ENCODE measurements at places on chromosomes 6 and 20.

GRCh38 chr6:137044366-137045221 is at the start of gene IL20RA:
Gene IL20RA (minus strand): TSS chr6:137044965. CDS start chr6:137044728, 237 bp downstream.
- DNase-seq = no peak

DNA sequence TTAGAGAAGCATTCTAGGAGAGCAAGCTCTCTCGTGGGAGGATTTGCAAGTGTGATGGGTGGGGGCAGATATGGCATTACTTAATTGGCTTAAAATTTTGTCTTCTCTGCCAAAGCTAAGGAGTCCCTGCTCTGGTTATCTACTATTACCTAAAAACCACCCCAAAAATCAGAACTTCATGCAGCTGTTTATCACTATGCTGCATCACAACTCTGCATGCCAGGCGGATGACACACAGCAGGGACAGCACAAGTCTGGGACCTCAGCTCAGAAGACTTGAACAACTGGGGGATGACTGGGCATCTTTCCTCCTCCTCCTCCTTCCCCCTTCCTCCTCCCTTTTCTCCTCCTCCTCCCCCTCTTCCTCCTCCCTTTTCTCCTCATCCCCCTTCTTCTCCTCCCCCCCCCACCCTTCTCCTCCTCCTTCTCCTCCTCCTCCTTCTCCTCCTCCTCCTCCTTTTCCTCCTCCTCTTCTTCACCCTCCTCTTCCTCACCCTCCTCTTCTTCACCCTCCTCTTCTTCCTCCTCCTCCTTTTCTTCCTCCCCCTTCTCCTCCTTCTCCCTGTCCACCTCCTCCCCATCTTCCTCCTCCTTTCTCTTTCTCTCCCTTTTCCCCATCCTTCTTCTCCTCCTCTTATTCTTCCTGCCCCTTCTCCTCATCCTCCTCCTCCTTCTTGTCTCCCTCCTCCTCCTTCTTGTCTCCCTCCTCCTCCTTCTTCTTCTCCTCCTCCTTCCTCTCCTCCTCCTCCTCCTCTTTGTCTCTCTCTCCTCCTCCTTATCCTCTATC is 218.6 kb upstream of the PMEPA1 start:
- DNase-seq = no peak

- DNase-seq = no peak
Measured at GRCh38 chr6:10695086-10695657, 400 bp downstream of the PAK1IP1 start.

DNA sequence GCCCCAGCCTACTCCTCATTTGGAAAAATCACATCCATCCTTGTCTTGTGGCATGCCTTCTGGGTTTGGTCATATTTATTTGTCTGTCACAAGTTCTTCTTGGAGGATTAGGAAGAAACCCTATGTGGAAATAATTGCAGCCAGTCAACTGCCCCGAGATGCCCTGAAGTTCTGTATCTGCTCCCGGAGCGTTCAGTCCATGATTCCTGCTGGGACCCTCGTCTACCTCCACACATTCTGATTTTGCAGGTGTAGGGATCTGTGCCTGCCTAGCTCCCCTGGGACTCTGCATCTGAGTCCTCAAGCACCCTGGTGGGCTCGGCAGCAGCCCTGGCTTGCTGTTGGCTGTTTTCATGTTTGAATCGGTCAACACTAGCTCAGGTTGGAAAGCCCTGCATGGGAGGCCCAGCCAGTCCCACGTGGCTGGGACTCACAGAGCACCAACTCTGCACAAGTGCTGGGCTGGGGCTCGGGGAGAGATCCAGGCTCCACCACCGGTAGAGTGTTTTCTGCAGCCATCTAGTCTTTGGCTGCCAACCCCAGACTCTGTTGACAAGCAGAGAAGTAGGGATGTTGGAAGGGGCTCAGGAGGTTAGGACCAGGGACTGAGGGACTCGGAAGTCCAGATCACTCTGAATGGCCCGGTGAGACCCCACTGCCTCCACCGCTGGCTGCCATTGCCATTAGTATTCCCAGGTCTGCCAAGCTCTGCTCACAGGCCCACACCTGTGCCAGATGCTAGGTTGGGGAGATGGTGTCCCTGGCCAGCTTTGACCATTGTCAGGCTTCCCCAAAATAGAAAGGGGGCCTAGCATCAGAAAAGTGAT is 183.5 kb upstream of the CST7 start:
- no peak for DNase-seq

DNA sequence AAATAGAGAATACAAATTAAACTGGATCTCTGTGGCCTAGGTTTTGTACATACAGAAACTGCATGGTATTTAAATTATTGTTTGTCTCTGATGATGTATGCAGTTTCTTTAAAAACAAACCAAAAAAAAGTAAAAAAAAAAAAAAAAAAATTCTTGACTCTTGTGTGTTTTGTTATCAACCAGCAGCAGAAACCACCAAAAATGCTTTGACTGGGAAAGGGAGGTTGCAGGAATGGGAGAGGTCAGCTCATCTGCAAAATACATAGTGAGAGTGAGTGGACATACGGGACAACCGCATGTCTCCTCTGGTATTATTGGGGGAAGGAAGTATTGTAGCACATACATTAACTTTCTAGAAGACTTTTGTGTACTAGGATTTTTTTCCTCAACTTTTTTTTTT is 38.0 kb downstream of the TBC1D7 start:
- no peak for DNase-seq

DNA sequence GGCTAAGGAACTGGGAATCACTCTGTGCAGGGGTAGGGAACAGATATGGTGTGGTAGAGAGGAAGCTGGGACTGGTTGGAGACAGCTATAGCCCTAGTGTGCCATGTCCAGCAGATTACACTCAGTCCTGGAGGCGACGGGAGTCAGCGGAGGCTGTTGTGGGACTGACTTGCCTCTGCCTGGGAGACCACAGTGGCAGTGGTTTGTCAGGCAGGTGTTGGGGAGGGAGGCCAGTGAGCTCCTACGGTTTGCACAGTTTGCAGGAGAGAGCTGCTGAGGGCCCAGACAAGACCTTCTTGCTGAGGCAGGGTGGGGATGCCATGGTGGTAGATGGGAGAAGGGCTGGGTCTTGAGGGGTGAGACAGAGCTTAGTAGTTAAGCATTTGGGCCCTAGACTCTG is 4.9 kb downstream of the PLCG1 start:
- DNase-seq = peak; percentile 31

GRCh38 chr6:2429032-2429431 is 183.6 kb upstream of the GMDS start:
- no peak for DNase-seq

- no peak for DNase-seq
Measured at GRCh38 chr20:59831024-59831915, 102.2 kb downstream of the SYCP2 start.

DNA sequence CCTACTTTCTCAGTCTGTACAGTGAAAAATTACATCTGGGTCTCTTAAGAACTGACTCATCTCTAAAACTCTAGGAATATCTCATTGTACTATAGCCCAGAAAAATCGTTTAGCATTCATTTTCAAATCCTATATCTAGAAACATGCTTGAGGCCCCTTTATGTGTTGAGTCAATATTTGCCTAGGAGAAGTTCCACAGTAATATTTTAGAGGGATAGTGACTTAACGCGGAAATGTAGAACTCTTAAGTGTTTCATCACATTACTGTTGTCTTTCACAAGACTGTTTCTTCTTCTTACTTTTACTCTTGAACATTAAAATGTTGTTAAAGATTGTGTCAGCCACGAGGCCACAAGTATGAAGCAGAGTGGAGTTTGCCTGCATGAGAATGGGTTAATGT is 23.0 kb upstream of the MYLIP start:
- DNase-seq = no peak

DNA sequence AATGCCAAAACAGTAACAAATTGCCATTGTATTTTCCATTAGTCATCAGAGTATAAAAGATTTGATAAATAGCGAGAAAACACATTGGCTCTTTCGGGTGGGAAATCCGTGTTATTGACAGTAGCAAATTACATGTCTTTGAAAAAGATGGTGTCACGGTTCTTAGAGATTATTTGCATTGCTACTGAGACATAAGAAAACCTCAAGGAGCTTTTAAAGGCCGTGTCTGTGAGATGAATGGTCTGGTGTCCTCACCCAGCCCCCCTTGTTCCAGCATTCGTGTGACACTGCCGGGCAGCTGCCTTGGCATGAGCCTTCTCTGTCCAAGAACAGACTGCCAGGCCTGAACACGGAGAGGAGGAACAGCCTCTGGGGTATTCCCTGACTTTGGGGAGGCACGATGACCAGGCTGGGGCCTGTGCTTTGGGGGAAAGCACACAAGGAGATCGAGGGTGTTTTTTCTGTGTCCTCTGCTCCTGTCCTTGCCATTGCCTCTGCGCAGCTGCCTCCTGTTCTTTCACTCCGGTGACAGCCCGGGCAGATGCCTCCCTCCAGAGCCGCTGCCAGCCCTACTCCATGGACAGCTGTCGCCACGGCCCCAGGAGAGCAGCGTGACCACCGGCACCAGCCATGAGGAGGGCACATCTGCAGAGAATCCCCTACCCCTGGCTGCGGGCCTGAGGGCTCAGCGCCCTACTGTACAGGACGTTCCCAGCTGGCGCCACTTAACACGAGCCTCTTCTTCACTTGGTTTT is 167.7 kb upstream of the CDYL start:
- DNase-seq = no peak

DNA sequence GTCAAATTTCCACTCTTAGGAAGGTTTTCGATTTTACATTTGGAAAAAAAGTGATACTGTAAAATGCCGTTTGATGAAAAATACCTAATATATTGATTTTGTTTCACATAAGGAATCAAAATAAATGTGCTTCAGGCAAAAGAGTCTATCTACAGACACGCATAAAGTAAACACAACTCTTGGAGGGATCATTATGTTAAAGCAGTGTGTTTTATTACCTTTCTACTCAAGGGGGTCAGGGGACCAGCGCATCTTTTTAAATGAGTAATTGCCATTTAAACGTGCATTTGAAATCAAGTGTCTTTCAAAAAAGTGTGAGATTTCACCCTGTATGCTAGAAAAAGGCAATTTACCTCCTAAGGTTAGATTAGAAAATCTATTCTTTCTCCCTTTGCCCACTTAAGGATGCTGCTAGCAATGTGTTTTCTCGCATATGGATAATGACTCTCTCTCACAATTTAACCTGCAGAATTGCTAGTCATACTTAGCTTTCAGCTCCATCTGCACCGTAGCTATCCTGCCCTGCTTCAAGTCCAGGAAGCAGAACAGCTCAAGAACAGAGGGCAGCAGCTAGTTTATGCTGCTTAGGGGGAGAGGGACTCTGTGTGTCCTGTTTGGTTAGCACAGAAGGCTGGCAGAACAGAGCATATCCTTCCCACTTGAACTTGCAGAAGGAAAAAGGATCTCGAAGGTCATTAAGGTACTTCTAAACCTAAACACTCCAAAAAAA is 35.0 kb downstream of the NKAIN2 start:
- no peak for DNase-seq

GRCh38 chr6:170475118-170475517 is 78.0 kb downstream of the PSMB1 start:
- DNase-seq = no peak

- no peak for DNase-seq
Measured at GRCh38 chr6:113564371-113565171, 292.6 kb upstream of the MARCKS start.

DNA sequence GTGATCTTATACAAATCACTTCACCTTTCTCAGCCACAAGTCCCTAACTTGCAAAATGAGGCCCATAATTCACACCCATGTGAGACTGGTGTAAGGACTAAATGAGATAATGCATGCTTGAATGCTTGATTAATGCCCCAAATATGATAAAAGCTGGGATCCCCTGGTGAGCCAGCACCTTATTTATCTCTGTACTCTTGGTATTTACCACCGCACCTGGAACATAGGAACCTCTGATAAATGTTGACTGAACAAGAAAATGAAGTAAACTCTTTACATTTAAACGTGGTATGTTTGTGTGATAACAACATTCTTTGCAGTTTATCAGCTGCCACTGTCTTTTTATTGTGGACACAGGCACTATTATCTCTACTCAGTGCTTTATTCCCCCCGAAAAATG is 2.5 kb upstream of the APOBEC2 start:
- no peak for DNase-seq
